ENCODE measurements at places on chromosomes 16 and 17.

DNA sequence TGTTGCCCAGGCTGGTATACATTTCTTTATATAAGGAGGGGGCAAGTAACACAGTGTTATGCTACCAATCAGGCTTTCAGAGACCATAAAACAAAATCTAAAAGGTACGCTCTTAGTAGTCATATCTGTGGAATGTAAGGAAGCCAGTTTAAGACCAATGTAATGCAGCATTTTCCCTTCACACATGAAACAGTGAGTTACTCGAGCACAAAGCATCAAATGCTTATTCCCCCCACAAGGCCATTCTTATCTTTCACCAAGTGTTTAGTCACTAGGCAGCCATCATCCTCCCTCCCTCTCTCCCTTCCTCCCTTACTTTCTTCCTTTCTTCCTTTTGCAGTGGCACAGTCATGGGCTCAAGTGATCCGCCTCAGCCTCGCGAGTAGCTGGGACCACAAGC, 12.8 kb downstream of the HMOX2 start:
- no peak for DNase-seq

DNA sequence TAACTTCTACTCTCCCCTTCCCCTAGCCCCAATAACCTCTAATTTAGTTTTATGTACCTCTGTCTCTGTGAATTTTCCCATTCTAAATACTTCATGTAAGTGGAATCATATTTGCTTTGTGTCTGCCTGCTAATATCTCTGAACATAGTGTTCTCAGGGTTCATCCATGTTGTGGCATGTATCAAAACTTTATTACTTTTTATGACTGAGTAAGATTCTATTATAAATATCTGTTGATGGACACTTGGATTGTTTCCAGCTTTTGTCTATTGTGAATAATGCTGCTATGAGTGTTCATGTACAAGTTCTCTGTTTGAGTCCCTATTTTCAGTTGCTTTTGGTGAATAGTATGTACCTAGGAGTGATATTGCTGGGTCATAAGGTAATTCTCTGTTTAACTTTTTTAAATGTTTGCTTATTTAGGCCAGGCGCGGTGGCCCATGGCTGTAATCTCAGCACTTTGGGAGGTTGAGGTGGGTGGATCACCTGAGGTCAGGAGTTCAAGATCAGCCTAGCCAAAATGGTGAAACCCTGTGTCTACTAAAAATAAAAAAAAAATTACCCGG, 92.8 kb downstream of the CHD9 start:
- no peak for DNase-seq

- no peak for DNase-seq
These were observed 186.0 kb upstream of the TNRC6C start for GRCh38 chr17:77772461-77772897.

DNA sequence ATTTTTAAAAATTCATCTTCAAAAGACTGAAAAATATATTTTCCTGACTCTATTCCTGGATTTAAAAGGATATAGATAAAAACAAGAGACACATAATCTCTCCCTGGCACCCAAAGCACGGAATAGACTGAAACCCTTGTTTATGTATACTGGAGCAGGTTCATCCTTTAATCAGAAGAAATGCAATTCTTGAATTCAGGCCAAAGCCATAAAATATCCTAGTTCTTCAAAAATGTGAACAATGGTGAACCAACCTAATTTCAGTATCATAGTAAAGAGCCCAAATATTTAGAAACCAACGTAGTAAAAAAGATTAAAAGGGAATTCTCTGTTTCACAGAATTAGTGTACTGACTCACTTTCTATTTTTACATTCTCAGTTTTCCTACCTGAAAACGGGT, 188.5 kb upstream of the C17orf78 start:
- DNase-seq = no peak

DNA sequence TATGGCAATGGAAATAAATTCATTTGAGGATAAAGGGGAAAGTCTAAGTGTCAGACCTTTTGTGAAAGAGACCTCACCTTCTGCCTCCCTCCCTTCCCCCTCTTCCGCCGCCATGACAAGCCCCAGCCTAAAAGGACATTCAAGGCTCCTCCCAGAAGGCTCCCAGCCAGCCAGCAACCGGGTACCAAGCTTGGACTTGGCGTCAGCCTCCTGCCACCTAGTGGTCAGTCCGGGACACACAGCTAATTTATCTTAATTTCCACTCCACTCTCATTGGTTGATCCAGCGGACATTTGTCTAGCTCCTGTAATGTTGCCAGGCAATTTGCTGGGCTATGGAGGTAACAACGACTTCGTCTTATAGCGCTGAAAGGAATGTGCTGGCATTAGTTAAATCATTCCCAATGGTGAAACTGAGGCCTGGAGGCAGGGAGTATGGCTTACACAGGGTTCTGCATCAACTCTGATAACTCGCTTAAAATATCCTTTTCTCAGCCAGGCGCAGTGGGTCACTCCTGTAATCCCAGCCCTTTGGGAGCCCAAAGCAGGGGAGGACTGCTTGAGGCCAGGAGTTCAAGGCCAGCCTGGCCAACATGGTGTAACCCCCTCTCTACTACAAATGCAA, 19.3 kb upstream of the CLEC3A start:
- no peak for DNase-seq

GRCh38 chr16:17832738-17833137, 362.0 kb upstream of the XYLT1 start:
- DNase-seq = no peak

- no peak for DNase-seq
These were observed 10.1 kb downstream of the DNAH9 start for GRCh38 chr17:11608396-11608795.

- DNase-seq = no peak
These were observed 195.0 kb downstream of the FOXL1 start for GRCh38 chr16:86773354-86773715.

DNA sequence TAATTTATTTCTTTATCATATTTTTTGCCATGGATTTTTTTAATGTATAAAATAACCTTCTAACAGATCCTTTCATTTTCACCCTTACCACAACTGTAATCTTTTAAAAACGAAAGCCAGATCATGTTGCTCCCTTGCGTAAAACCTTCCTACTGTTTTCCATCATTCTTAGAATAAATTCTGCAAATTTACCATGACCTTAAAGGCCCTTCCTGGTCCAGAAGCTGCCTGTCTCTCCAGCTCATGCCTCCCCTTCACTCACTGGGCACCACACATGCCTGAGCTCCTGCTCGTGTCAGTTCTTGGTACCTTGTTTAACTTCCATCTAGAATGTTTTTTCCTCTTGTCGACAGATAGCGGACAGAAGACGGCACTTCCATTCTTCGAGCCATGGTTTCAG, 245.0 kb upstream of the CDH5 start:
- no peak for DNase-seq

- no peak for DNase-seq
These were observed 259.4 kb upstream of the AXIN2 start for GRCh38 chr17:65820811-65821210.

GRCh38 chr17:79443026-79443425, 167.8 kb downstream of the RBFOX3 start:
- DNase-seq = no peak

DNA sequence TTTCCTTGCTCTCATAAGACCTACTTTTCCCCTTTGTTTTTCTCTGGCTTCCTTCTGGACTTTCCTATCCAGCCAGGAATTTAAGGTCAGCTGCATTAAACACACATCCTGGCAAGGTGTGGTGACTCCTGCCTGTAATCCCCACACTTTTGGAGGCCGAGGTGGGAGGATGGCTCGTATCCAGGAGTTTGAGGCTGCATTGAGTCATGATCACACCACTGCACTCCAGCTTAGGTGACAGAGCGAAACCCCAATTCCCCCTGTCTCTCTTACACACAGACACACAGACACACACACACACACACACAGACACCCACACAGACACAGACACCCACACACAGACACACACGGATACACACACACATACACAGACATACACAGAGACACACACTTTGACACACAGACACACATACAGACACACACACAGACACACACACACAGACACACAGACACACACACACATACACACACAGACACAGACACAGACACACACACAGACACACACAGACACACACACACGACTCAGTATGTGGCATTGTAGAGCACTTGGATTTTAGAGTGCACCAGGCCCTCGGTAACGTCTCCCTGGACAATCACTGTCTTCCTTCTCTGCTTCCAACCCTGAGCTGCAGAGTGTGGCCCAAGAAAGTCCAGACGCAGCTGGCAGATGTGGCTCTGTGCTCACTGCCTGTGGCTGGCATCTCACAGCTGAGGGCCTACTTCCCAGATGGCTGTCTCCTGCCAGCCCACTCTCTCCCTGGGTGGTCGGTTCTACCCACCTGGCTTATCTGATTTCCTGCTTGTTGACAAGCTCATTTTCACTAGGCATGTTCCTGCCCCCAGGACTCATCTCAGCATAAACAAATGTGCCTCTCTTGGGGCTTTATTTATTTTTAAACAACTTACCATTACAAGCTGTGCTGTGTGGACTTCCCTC, 39.0 kb downstream of the NLRP1 start:
- DNase-seq = no peak

GRCh38 chr16:84829168-84829965, 9.6 kb downstream of the CRISPLD2 start:
- DNase-seq = no peak

GRCh38 chr16:83374979-83375378, 432.8 kb upstream of the HSBP1 start:
- DNase-seq = no peak

DNA sequence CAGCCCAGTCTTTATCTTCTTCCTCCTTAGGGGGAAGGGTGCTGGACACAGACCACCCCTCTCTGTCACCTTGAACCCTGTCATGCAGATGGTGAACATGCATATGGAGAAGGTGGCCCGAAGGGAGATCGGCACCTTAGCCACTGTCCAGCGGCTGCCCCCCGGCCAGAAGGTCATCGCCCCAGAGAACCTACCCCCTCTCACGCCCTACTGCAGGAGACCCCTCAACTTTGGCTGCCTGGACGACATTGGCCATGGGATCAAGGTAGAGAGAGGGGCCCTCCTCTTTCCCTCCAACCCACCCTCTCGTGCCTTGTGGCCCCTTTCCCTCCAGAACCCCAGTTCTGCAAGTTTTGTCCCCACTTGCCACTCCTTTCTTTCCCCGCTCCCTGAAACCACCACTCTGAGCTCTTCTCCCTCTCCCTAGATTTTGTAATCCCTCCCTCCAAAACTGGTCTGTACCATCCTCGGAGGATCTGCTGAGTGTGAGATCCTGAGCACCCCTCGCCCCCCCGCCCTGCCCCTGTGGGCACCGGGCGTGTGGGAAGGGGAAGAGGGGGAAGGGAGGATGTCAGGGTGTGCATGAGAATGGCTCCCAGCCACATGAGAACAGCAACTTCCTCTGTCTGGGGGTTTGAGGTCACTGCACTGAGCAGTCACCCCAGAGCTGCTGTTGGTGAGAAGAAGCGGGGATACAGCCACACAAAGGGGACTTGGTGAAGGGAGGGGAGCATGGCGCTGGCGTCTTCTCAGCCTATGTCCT, 7.3 kb downstream of the ABI3 start:
- no peak for DNase-seq

DNA sequence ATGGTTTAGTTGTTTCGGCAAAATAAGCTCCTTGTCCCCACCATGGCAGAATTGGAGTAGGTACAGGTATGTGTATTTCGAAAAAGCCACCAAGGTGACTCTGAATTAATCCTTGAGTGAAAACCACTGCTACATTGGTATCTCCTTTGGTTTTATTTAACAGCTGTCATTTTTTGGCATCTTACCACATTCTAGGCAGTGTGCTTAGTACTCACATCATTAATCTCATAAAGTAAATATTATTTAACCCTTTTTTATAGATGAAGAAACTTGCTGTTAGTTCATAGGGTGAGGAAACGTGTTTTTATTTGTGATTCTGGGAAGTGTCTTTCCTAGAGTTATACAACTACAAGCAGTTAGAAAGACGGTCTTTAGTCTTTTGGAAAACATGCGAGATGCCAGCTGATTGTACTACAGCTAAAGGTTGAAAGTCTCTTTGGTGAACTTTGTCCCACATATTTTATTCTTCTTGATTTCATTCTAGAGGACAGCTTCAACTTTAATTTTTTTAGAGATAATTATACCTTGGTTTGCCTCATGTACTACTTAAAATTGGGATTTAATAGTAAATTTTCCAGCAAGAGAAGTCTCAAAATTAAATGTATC, 6.5 kb downstream of the ATAD5 start:
- no peak for DNase-seq

DNA sequence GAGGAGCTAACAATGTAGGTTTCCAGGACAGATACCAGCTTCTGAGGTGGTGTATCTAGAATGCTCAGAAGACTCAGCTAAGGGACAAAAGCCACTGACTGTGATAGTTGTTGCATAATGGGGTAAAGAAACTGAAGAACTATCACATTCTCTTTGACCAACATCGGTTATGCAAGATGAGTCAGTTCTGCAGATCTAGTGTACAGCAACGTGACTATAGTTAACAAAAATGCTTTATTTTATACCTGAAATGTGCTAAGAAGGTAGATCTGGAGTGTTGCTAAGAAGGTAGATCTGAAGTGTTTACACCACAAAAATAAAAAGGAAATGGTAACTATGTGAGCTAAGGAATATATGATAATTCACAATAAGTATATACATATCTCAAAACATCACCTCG, 2.5 kb downstream of the KRTAP9-6 start:
- DNase-seq = no peak

DNA sequence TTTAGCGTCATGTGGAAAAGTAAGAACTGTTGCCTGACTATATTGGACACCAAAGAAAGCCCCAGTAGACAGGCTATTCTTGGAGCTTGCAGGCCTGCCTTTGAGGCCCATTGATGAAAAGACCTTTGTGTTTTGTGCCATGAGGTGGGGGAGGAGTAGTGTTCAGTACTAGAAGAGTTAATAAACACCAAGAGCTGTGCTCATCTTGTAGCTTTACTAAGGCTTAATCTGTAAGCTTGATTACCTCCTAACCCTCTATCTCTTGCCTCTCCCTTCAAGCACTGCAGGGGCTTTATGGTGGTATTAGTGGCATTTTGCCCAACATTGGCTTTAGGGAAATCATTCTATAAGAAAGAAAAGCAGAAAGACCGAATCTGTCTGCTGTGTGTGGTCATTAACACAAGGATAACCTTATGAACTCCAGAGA, 220.2 kb upstream of the TBX2 start:
- no peak for DNase-seq

- DNase-seq = no peak
These were observed 1.2 kb upstream of the CES1 start for GRCh38 chr16:55834049-55834448.

GRCh38 chr16:17775061-17775460, 304.3 kb upstream of the XYLT1 start:
- no peak for DNase-seq

GRCh38 chr17:79657861-79658810, 47.3 kb upstream of the RBFOX3 start:
- DNase-seq = no peak

- DNase-seq = no peak
These were observed 723 bp upstream of the CARD14 start for GRCh38 chr17:80169107-80169506.

Measured in cortex of kidney (tissue), 1 donor.